ENCODE measurements at places on chromosomes 2 and 18.

GRCh38 chr18:10453806-10454680, at the start of gene APCDD1:
APCDD1 (plus strand) TSS chr18:10454635; CDS start chr18:10454982, 347 bp downstream.
- peak; percentile 88 for DNase-seq

- no peak for DNase-seq
Measured at GRCh38 chr2:187689372-187689771, 135.1 kb upstream of the TFPI start.

GRCh38 chr2:4181062-4181461, 477.7 kb downstream of the DCDC2C start:
- DNase-seq: no peak

GRCh38 chr18:59458575-59458974, 99.5 kb upstream of the LMAN1 start:
- no peak for DNase-seq

DNA sequence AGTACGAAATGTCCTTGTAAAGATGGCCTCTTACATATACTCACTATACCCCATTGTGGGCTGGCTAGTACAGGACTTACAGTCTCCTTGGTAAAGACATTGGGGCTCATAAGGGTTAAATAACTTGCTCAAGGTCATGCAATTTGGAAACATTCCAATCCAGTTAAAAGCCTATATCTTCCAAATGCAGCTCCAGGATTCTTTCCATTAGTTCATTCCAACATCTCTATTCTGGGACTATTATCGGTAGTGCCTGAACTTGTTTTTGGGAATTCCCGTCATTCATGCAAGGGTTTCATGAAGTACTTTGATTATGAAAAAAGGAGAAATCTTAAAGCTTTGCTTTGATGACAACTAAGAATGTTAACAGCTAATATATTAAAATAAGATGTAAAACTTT, 99.2 kb upstream of the SLC8A1 start:
- no peak for DNase-seq

Data from right hindlimb (tissue), 1 donor.